ENCODE measurements at places on chromosomes 16 and 17. TPM values are rescaled to one million over a fixed set of nuclear protein-coding genes. Genes with fewer than 3 reads are reported as not detected.
A peak's percentile ranks its signal among the peaks of the same experiment; 100 is the strongest.

DNA sequence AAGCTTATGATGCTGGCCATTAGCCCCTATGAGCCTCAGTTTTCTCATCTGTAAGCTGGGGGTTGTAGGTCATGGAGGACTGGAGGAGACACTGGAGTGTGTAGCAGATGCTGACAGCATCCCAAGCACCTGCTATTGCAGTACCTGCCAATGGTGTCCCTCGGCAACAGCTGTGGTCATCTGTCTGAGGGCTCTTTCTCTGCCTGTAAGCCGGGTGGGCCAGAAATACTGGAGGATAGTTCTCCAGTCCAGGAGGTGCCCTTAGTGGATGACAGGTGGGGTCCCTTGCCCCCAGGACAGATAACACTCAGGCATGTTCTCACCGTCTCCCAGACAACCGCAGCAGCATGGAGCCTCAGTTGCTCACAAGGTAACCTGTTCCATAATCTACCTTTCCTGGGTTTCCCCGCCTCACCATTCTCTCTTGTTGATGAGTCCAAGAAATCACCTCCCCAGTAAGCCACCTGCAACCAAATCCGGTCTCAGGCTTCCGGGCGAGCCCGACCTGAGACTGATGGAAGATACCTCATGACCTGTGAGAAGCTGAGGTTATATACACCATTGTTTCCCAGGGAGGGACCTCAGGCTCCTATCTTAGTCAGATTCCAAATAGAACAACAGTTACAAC is 23.8 kb downstream of the NLRP1 start:
- no peak for DNase-seq

DNA sequence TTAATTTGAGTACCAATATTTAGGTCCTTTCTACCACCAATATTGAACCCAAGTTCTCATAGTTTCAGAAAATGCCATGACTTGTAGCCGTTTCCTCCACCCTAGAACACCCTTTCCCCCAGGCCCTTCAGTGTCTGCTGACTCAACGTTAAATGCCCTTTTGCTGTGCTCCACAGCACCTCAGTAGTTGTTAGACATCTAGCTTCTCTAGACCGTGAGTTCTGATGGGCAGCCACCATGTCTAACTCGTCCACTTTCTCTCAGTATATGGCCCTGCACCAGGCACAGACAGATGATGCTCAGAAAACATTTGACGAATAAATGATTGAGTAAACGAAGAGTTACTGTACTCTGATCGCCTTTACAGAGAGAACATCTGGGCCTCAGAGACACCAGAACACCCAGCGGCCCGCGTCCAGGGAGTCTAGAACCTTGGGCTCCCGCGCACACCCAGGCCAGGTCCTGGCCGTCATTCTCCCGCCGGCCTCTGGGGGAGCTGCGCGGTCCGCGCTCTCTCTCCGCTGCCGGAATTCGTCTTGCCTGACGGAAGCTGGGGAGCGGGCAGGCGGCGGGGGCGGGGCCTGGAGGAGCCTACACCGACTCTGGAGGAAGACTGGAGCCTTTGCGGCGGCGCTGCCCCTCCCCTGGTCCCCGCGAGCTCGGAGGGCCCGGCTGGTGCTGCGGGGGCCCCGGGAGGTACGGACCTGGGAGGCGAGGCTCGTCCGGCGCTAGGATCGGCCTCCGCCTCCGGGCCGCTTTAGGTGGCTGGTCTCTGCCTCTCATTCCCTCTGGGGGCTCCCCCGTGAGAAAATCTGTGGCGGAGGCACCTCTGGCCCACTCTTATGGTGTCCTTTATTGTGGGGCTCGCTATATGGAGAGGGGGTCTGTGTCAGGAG is at the start of gene NKIRAS2:
TSS of gene NKIRAS2 (plus strand) at position 582 of the 896 bp plus-strand sequence. CDS start 1,488 bp downstream, outside the sequence.
- DNase-seq, result peak; percentile 96

The XAF1 gene
- total RNA-seq, result 26.8 TPM

DNA sequence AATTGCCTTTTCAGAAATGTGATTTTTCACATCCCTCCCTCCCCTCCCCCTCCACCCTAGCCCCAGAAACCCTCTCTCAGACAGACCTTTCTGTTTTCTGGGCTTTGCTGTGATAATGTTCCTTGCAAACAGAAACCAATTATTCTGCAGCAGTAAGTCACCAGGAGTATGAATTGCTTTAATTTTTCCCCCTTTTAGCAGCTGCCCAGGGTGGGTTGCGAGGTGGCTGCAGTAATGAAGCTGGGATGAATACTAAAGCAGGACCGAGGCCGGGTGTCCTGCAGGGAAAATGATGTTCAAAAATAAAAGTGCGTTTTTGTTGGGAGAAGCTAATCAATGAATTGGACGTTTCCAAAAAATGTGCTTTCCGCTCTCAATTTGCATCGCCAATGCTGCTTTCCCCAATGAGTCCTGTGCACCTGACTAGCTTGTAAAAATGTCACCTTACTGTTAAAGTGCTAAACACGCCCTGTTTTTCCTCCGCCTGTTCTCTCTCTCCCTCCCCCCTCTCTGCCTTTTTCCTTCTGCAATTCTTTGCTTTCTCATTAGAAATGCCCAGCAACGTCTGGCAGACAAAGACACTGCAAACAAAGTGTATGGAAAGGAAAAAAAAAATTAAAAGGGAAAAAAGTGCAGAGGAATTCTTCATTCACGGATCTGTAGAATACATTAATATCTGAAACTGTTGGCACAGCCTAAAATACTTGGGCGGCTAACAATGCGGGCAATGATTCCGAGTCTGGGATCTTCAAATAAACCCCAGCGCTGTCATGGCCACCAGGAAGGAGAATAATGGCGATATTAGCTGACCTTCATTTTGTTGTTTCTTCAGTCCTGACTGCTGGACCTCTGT is 244.1 kb downstream of the STX8 start:
- no peak for DNase-seq

The ZNF174 gene
- 18.3 TPM for total RNA-seq

- DNase-seq, result no peak
Observed at GRCh38 chr17:35726127-35726952, 5.1 kb upstream of the RASL10B start.

- DNase-seq, result no peak
Observed at GRCh38 chr16:68517606-68518166, 21.4 kb upstream of the ZFP90 start.
